ENCODE measurements at places on chromosomes 2 and 18. TPM values are rescaled to one million over a fixed set of nuclear protein-coding genes. Genes with fewer than 3 reads are reported as not detected.

GRCh38 chr2:200199005-200199404 lies 107.5 kb upstream of the SPATS2L start:
- no peaks in the 10 kb centered on the region for H3K36me3 ChIP-seq
- H3K4me3 ChIP-seq, result no peak overlapping the region
- no peaks in the 10 kb centered on the region for H3K4me1 ChIP-seq
- no peaks in the 10 kb centered on the region for H3K27me3 ChIP-seq
- DNase-seq, result no peak
- H3K27ac ChIP-seq, result no peak overlapping the region

TXNDC2 gene
- total RNA-seq, result 0.55 TPM

DNA sequence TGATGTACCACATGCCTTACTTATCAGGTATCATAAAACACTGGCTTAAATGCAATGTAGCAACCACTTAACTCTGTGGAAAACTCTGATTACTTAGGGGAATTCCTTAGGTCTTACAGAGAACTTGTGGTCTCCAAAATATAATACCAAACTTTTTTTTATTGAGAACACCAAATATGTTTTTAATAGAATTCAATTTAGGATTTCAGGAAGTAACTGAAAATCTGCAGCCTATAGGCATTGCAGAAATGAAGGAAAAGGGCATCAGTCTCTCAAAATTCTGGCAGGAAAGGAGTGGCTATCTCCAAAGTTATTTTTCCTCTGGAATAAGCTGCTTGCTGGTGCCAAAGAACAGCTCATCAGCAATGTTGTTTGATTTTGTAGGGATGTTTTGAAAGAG lies 105.3 kb upstream of the UGP2 start:
- no peak overlapping the region for H3K27ac ChIP-seq
- no peaks in the 10 kb centered on the region for H3K4me1 ChIP-seq
- no peaks in the 10 kb centered on the region for H3K27me3 ChIP-seq
- DNase-seq, result no peak

DNA sequence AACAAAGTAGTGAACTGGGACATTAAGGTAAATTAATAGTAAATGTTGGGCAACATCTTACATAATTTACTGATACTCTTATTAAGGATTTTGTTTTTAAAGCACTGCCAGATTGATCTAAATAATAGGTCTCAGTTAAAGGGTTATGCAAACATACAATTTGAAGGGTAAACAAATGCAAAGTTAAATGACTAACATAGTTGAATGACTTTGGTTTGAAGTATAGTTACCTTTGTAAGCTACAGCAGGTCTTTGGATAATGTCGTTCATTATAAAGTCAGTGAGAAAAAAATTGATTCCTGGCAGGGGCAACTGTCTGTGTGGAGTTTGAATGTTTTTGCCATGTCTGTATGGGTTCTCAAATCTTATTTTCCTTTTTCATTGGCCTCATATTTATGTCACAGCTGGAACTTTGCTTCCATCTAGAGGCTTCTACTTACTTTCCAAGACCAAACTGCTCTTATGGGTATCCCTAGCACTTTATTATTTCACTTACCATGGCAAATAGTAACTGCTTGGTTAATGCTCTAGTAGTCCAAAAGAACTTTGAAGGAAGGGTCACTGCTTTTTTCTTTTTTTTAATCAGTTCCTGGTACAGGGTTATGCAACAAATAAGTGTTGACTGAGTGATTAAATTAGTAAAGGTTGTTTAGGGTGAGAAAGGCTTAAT lies 107.8 kb downstream of the NBEAL1 start:
- no peak for DNase-seq
- no peaks in the 10 kb centered on the region for H3K4me1 ChIP-seq
- H3K4me3 ChIP-seq, result no peak overlapping the region
- peak overlapping the region; percentile 34 for H3K27ac ChIP-seq
- H3K27me3 ChIP-seq, result no peaks in the 10 kb centered on the region

DNA sequence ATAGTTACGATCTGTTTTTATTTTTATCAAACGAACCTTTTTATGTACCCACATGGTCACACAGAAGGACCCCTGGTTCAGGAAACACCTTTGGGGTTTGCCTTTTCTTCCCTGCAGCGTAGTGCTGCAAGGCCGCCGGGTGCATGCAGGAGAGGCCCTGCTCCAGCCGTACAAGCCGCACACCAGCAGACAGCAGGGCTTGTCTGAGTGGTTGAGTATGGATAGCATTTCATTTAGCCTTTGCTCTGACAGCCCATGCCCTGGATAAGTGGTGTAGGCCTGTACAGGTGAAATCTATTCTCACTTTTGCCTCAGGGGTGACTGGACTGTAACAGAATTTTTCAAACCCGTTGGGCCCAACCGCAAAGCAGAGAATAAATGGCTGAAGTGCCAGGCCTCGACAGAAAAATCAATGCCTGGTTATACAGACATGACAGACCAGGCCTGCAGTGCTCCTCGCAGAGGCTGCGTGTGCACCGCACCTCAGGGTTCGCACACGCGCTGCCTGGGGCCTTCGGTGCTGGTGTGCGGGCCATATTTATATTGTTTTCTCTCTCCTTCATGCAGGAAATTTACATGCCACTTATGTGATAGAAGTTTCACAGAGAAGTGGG lies 279.1 kb downstream of the ZNF407 start:
- DNase-seq, result no peak
- H3K4me3 ChIP-seq, result no peak overlapping the region
- no peaks in the 10 kb centered on the region for H3K4me1 ChIP-seq
- H3K27ac ChIP-seq, result no peak overlapping the region

DNA sequence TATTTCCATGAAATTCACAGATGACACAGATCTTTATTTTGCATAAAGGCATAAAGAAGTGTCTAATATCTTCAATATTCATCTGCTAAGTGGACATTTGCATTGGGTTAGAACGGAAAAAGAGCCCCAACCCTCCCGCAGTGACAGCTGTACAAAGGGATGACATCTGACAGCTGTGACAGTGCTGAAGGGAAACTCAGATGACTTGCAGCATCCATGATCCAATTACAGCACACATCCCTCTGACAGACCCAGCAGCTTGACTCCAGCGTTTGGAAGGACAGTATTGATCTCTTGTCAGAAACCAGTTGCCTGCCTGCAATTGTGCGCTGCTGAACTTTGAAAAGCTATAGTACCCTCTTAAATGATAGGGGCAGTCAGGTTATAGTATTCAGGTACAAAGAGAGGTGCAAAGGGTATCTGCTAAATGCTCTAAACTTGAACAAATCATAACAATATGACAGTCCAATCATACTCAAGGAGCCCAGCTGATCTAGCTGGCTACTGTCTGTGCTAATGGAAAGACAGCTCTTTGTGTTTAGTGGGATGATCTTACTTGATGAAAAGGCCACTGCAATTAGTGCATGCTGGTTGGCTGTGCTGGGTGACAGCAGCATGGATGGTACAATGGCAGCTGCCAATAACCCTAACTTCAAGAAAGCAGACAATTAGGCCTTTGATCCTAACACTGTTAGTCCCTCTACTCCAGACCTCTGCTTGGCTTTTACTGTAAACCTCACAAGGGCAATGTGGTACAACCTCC lies 599.2 kb downstream of the NR4A2 start:
- H3K4me3 ChIP-seq, result no peak overlapping the region
- H3K27ac ChIP-seq, result no peak overlapping the region
- no peaks in the 10 kb centered on the region for H3K36me3 ChIP-seq
- no peaks in the 10 kb centered on the region for H3K27me3 ChIP-seq
- DNase-seq, result no peak

GRCh38 chr2:182581196-182581935 lies 134.7 kb upstream of the DNAJC10 start:
- H3K4me1 ChIP-seq, result no peaks in the 10 kb centered on the region
- no peak overlapping the region for H3K4me3 ChIP-seq
- no peaks in the 10 kb centered on the region for H3K36me3 ChIP-seq
- no peak for DNase-seq

DNA sequence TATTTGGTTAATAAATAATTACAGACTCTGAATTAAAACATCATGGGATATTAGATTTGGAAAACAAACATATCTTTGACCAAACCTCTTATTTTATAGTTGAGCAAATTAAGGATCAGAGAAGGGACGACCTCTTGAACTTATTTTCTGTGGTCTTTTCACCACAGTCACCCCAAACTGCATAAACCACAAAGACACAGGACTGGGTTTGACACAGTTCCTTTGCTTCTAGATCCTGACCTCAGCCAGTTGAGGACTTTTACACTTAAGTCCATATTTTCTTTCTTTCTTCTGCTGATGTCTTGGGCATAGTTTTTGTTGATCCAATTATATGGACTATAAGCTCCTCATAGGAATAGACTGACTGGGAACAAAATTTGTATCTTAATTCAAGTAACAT lies 234.0 kb upstream of the SLC14A2 start:
- no peaks in the 10 kb centered on the region for H3K36me3 ChIP-seq
- no peaks in the 10 kb centered on the region for H3K4me1 ChIP-seq
- no peak overlapping the region for H3K4me3 ChIP-seq
- no peaks in the 10 kb centered on the region for H3K27me3 ChIP-seq
- DNase-seq, result no peak

AP1S3 gene
- total RNA-seq, result 16.8 TPM

DNA sequence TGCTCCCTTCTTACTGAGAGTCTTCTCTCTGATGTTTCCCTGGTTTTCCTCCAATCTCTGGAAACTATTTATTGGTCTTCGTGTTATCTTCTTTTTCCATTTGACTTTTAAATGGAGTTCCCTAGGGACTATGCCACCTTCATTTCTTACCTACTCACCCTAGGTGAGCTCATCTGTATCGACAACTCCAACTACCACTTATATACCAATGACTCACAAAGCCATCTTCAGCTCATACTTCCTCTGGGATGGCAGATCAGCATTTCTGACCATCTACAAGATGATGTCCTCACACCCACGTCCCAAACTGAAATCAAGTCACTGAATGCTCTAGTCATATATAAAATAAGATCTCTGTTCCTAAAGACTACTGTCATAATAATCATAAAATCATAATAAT lies 40.6 kb downstream of the CFAP210 start:
- no peaks in the 10 kb centered on the region for H3K36me3 ChIP-seq
- H3K27ac ChIP-seq, result no peak overlapping the region

DNA sequence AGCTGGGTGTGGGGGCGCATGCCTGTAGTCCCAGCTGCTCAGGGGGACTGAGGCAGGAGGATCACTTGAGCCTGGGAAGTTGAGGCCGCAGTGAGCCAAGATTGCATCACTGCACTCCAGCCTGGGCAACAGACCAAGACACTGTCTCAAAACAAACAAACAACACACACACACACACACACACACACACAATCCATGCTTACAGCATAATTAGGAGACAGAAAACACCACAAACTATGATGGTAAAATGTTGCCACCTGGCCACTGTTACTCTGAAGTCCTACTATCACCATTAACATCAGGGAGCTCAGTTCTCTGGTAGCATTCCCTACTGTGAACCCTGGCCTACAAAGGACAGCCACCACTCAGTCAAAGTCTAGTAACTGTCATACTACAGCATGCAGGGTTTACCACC lies 18.3 kb downstream of the DNPEP start:
- H3K27ac ChIP-seq, result peak overlapping the region; percentile 47
- DNase-seq, result peak; percentile 80
- no peak overlapping the region for H3K4me3 ChIP-seq
- peaks cover 10% of the 10 kb centered on the region for H3K36me3 ChIP-seq
- peaks cover 15% of the 10 kb centered on the region for H3K4me1 ChIP-seq

DNA sequence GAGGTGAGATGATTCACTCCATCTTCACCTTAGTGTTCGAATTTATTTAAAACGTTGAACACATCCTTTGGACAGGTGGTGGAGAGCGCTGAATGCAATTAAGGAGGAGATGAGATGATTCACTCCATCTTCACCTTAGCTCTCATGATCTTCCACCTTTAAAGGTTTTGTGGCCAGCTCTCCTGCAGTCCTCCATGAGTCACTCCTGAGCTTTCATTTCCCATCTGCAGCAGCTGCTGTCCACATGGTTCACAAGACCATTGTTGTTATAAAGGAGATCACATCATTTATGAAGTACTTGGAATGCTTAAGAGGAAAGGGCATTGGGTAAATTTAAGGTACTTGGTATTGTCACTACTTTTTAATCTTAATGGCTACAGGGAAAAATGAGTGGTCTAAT lies 298.5 kb downstream of the PAX3 start:
- H3K36me3 ChIP-seq, result no peaks in the 10 kb centered on the region
- no peak overlapping the region for H3K27ac ChIP-seq

GRCh38 chr2:189111063-189111715 lies 68.4 kb downstream of the COL5A2 start:
- no peak overlapping the region for H3K4me3 ChIP-seq
- H3K36me3 ChIP-seq, result no peaks in the 10 kb centered on the region

ATP6V1C2 gene
- total RNA-seq, result not detected

PARD6G gene
- total RNA-seq, result 6.5 TPM

FAM168B gene
- total RNA-seq, result 77.8 TPM

GRCh38 chr2:172084645-172085459 lies 455 bp upstream of the DLX1 start:
- DNase-seq, result no peak
- peaks cover 100% of the 10 kb centered on the region for H3K27me3 ChIP-seq
- H3K4me1 ChIP-seq, result peaks cover 36% of the 10 kb centered on the region
- no peaks in the 10 kb centered on the region for H3K36me3 ChIP-seq
- H3K27ac ChIP-seq, result no peak overlapping the region
- peak overlapping the region; percentile 49 for H3K4me3 ChIP-seq

KRTCAP3 gene
- total RNA-seq, result 22.5 TPM
